Cardiac septum (tissue), 1 donor: ENCODE measurements at places on chromosomes 7 and 10. TPM values are rescaled to one million over a fixed set of nuclear protein-coding genes. Genes with fewer than 3 reads are reported as not detected.

DNA sequence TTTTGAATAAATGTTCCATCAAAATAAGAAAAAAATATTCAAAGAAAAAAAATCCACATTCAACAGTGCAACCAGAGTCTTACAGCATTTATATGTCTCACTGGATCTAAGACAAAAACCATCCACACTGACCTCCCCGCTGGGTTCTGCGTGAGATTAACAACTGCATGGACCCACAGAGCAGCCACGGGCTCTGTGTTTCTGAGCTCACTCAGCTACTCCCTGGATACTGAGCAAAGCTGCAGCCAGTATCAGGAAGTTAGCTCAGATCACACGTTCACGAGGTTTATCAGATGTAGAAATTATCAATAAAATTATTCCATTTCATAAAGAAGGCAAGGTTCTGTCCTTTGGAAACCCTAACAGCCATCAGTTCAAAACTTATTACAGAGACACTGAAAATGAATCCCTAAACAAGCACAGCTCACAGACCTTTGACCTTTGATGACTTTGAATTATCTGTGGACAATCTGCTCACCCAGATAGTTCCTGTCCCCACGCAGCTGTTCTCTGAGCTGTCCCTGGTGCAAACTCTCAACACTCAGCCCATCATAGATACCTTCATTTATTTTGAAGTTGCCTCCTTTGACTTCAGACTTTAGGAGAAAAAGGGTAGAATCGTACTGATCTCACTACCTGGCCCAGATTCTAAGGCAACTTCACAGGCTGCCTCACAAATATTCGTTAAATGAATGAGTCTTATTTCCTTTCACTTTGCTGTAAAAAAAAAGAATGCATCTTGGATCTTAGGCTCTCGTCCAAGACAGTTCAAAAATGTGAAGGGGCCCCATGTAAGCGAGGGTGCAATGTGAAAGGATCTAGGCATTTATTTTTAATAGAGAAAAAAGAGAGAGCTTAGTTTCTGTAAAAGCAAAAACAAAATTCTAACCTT, 67.7 kb upstream of the SVIL start:
- no peak for DNase-seq

- DNase-seq, result no peak
Measured at GRCh38 chr10:87771871-87772500, 46.0 kb downstream of the ATAD1 start.

GRCh38 chr7:96219378-96220130, 102.3 kb downstream of the SLC25A13 start:
- DNase-seq, result no peak

GRCh38 chr7:43834463-43835251, 34.7 kb downstream of the MRPS24 start:
- DNase-seq, result no peak

DNA sequence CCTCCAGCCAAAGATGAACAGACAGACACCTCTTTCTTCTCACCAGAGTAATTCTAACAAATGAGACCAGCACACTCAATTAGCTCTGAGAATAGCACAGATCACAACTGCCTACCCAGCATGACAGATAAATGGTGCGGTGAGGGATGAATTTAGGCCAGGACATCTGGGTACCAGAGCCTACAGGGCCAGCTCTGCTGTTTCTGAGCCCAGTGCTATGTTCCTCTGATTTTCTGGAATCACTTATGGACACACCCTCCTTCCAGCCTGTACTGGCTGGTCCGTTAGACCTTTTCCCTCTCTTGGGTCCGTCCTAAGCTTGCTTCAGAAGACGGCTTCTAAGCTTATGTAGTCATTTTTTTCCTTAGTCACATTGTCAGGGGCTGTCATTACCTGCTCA, 73.6 kb downstream of the INSYN2A start:
- no peak for DNase-seq

DNA sequence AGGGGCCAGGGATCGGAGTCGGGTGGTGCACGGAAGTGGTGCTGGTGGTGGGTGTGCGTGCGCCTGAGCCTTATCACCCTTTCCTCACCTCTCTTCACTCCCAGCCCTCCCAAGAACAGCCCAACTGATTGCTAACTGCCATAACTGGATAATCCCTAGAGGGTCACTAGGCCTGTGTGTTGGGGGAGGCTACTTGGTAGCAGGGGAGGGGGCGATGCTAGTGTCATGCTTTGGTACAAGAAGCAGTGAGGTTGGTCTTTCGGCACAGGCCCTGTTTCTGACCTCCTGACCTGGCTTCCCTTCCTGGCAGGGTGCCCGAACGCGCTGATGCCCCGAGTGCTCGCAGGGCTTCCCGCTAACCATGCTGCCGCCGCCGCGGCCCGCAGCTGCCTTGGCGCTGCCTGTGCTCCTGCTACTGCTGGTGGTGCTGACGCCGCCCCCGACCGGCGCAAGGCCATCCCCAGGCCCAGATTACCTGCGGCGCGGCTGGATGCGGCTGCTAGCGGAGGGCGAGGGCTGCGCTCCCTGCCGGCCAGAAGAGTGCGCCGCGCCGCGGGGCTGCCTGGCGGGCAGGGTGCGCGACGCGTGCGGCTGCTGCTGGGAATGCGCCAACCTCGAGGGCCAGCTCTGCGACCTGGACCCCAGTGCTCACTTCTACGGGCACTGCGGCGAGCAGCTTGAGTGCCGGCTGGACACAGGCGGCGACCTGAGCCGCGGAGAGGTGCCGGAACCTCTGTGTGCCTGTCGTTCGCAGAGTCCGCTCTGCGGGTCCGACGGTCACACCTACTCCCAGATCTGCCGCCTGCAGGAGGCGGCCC, 652 bp downstream of the KAZALD1 start:
- DNase-seq, result peak; percentile 80

- no peak for DNase-seq
Measured at GRCh38 chr10:71253981-71254818, 41.8 kb downstream of the UNC5B start.

GRCh38 chr10:49500412-49500811, 38.5 kb downstream of the ERCC6 start:
- no peak for DNase-seq

GRCh38 chr10:88091490-88092061, 228.2 kb downstream of the PTEN start:
- DNase-seq, result peak; percentile 84

The AKR1D1 gene
- total RNA-seq, result not detected

DNA sequence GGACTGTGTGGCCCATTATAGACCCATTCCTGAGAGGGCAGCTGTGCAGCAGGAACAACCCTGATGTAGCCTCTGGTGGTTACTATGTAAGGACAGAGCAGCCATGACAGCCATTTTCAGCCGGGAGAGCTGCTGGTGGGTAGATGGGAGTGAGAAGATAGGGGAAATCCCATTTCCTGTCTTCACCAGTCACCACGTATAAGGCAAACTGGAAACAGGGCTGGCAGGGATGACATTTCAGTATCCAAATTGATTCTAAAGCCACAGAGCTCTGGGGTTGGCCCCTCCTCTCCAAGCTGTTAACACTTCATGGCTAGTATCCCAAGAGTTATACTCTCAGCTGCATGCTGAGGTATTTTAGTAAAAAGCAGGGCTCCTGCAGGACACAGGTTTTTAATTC, 15.2 kb upstream of the FZD1 start:
- no peak for DNase-seq

- DNase-seq, result no peak
Measured at GRCh38 chr10:34808801-34809745, 6.0 kb downstream of the PARD3 start.

GRCh38 chr10:121667948-121668313, 69.7 kb upstream of the FGFR2 start:
- DNase-seq, result no peak

DNA sequence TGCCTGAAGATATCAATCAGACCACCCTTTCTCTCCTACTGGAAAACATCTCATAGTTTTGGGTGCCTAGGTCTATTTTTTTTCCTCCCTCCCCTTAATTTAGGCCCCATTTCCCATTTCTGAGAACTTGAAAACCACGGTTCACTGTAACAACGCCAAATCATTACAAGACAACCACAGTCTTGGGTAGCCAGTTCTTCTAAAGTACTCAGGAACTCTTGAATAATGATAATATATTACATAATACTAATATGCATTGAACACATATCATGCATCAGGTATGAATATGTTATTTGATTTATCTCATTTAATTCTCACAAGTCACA, 185.1 kb upstream of the ADO start:
- no peak for DNase-seq

The GPER1 gene
- total RNA-seq, result 2.9 TPM

GRCh38 chr10:18104223-18104872, 35.9 kb upstream of the CACNB2 start:
- no peak for DNase-seq

- no peak for DNase-seq
Measured at GRCh38 chr10:943334-944033, 12.0 kb upstream of the LARP4B start.

DNA sequence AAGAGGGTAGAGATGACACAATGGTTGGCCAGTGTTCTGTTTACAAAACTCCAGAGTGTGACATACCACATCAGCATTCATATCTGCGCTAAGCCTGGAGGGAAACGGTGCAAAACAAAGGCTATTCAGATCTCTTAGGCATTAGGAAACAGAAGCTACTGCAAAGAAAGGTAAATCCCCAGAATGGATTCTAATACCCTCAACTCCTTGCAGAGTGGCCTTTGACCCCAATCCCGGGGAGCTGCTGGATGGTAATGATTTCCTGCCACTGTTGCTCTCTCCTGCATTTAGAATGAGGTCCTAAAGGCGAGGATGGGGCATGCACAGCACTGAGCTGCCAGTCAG, 65.2 kb downstream of the AOAH start:
- DNase-seq, result no peak

DNA sequence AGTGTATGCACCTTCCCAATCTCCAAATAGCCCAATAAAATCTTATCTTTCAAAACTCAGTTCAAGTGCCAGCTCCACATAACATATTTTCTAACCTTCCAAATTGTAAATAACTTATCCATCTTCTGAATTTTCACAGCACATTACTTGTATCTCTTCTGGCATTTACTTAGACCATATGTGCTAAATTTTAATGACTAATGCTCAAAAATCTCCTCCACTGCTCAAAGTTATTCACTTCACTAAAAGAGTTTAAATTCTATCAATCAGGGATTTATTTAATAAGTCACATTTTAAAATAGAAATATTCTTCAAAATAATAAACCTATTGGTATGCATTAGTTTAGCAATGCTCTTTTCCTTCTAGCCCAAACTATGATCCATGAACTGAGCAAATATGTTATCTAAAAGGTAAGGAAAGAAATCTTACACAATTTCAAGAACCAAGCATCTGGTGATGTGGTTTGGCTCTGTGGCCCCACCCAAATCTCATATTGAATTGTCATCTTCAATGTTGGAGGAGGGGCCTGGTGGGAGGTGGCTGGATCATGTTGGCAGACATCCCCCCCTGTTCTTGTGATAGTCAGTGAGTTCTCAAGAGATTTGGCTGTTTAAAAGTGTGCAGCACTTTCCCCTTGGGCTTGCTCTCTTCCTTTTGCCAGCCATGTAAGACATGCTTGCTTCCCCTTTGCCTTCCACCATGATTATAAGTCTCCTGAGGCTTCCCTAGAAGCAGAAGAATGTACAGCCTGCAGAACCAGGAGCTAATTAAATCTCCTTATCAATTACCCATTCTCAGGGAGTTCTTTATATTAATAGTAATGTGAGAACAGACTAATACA, 28.1 kb upstream of the GPR22 start:
- DNase-seq, result no peak

DNA sequence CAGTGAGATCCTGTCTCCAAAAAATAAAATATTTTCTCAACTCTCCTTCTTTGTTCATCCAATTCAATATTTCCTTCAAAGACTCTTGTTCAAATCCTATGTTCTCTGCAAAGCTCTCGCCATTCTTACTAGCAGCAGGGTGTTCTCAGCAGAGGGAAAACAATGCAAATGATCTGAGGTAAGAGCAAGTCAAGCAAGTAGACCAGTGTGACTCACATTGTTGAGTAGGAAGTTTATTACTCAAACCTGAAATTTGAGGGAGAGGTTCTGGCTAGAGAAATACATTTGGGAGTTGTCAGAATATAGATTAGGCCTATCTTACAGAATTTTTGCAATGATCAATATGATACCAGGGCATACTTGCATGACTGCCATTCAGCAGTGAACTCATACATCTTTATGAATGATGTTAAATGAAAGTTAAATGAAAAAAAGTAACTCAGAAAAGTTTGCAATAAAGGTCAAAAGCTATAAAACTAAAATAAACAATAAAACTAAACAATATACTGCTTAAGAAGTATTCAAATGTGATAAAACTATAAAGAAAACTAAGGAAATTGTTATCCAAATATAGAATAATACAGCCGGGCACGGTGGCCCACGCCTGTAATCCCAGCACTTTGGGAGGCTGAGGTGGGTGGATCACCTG, 5.8 kb downstream of the IDE start:
- no peak for DNase-seq

DNA sequence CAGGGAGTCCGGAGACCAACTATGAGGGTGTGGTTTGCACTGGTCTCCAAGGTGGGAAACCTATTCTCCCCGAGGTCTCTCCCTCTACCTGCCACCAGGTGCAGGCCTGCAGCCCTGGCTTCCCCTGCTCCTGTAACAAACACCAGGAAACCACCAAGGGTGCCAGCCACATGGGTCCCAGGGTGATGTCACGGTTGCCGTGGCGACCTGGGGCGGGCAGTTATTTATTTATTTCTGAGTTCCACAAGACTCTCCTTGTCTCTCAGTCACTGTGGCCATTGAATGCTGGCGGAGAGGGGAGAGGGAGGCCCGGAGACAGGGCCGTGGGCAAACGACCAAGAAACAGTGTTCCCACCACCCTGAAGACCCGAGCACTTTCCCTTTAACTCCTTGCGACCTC, 27.0 kb downstream of the MMD2 start:
- no peak for DNase-seq

DNA sequence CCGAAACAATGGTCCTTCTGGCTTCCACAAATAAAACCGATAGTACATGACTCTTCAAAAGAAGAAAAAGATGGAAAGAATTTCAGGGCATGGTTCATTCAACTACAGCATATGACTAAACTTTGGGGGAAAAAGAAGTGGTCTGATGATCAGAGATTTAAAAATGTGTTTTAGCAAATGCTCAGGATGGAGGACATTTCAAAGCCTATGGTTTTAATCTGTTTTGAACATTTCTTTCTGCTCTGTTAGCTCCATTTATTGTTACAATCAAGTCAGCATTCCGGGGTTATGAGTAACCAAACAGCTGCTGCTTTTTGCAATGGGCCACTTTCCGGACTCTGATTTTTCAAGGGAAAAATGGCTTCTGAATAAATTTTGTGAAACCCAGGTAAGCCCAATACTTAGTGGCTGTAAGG, 142.4 kb downstream of the CUBN start:
- DNase-seq, result no peak

GRCh38 chr7:39732837-39733804, 109.7 kb downstream of the RALA start:
- peak; percentile 97 for DNase-seq

- no peak for DNase-seq
Measured at GRCh38 chr10:113007821-113008220, 57.8 kb downstream of the TCF7L2 start.

- peak; percentile 63 for DNase-seq
Measured at GRCh38 chr10:43048301-43049051, 28.4 kb upstream of the RET start.

The GIMAP5 gene
- total RNA-seq, result 6.6 TPM

- DNase-seq, result no peak
Measured at GRCh38 chr7:44959433-44959951, 19.3 kb downstream of the MYO1G start.

- DNase-seq, result peak; percentile 75
Measured at GRCh38 chr7:87628780-87629569, 777 bp downstream of the RUNDC3B start.
